Cardiac muscle cell (in vitro differentiated cells and primary cell): ENCODE measurements at places on chromosomes 16 and 17. TPM values are rescaled to one million over a fixed set of nuclear protein-coding genes. Genes with fewer than 3 reads are reported as not detected.

The QRICH2 gene
- 2.2 and 5.0 TPM in 2 replicates for polyA plus RNA-seq

The NPIPB2 gene
- polyA plus RNA-seq = 11.3 and 13.0 TPM in 2 replicates

The SMPD3 gene
- 1.5 and 2.8 TPM in 2 replicates for polyA plus RNA-seq

DNA sequence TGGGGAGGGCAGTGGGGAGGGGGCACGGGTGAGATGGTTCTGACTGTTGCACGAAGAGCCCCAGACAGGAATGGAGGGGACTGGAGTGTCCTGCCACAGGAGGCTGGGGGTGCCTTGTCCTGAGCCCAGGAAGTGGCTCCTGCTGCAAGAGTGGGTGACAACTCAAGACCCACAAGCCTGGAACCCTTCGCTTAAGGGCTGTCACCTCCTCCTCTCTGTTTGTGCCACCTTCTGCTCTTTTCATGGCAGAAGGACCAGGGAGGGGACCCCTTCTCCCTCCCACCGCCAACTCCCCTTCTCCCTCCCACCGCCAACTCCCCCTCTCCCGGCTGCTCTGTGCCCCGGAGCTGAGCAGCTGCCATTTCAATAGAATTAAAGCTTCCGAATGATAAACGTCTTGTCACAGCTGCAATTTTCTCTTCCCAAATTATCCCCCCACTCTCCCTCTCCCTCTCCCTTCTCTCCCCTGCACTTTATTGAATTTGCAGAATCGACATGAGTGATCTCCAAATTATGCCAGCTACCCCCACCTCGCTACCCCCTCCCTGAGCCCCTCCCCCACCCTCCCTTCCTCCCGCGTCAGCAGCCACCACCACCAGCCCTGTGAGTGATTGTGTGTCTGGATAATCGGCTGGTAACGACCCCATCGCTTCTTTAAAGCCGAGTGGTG is 13.7 kb downstream of the GJD3 start:
- no peak for DNase-seq

DNA sequence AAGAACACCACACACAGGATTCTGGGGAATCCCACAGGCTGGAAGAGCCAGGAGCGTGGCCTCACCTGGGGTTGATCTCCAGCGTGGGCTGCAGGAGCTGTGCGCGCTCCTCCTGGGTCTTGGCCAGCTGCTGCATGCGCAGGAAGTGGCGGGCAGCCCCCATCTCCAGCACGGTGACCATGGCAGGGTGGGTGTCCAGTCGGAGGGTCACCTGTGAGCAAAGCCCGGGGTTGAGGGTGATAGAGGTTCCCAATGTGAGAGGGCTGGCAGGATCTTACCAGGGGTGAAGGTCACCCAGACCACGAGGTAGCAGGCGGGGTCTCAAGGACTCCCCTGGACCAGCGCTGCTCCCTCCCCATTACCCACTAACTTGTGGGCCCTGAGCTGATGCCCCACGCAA is 7.4 kb downstream of the DNASE1 start:
- no peak for DNase-seq
